AG09309 (cell line): ENCODE measurements at places on chromosomes 12 and 14.

- no peak for DNase-seq
Observed at GRCh38 chr12:55675666-55676065, 32.0 kb downstream of the ITGA7 start.

DNA sequence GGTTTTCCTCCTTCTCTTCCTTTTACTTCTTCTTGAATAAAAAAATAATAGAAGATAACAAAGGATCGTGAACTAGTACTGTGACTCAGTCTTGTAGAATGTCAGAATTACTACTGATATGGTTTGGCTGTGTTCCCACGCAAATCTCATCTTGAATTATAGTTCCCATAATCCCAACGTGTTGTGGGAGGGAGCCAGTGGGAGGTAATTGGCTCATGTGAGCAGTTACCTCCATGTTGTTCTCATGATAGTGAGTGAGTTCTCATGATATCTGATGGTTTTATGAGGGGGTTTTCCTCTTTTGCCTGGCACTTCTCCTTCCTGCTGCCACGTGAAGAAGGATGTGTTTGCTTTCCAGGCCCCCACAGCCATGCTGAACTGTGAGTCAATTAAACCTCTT, 549.6 kb downstream of the DIO2 start:
- DNase-seq: no peak

- no peak for DNase-seq
Observed at GRCh38 chr12:95216711-95217376, 423 bp downstream of the FGD6 start.

- no peak for DNase-seq
Observed at GRCh38 chr14:70709726-70710382, 68.1 kb downstream of the TTC9 start.

DNA sequence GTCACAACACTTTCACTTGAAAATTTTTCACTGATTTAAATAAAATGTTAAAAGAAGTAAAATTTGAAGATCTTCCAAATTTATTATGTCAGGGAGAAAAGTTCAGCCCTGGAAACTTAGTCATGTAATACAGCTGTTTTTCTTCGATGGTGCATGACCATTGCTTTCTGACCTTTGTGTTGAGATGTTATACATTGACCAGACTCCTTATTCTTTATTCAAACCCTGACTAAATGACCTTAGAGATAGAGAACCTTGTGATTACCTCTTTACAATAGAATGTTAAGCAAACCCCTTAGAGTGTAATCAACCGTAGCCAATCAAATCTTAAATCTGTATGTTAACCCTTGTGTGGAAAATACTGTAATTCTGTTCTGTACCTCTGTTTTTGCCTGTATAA, 34.5 kb downstream of the PLCZ1 start:
- DNase-seq: no peak

GRCh38 chr12:41795051-41795600, 349.5 kb downstream of the GXYLT1 start:
- DNase-seq: no peak

DNA sequence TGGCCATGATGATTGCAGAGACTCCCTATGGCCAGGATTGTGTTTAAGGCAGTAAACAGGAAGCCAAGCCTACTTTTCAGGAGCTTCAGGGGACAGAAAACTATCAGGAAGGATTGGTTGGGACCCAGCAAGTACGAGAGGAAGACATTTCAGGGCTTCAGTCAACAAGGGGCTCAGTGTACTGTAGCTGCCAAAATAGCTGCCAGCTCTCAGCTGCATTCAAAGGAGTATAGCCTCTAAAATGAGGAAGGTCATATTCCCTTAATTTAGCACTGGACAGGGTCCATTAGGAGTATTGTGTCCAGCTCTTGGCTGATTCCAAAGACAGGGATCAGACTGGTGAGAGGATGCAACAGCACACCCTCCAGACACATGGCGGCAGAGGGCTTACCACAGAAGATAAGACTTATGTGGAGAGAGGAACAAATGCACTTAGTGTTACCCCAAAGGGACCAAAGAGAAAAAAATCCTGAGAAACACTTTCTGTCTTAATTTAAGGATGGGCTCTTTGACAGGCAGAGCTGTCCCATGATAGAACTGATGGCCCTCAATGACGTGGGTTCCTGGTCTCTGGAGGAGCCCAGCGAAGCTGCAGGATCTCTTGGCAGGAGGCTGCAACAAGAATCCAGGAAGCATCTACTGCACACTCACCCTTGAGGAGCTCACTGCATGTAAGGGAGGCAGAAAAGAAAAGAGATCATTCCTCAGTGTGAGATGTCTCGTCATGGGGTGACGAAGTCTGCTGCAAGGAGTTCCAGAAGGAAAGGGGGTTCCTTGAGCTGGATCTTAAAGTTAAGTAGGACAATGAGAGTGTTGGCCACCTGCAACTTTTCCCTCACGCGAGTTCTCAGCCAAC, 14.8 kb downstream of the BDKRB1 start:
- DNase-seq: no peak

DNA sequence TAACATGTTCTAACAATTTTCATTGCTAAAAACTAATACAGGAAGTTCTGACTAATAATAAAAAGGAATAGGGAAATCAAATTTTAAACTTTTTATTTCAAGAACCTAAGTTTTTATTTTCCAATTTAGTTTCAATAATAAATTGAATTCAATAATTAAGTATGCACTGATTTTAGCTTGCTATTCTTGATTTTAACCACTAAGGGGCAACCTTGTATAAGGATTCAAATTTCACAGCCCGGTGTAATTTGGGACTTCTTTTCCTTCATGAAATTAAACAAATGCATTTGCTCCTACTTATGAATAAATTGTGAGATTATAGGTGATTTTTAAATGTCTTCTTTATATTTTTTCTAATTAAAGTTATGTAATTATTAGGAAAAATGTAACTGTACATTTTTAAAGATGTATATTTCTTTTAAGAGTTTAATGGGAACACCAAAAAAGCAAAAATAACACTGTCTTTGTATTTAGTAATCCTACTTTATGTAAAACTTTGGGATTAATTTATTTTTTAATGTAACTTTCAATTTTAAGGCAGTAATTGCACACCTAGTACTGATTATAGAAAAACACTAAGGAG, 241.4 kb upstream of the PDZRN4 start:
- DNase-seq: no peak

DNA sequence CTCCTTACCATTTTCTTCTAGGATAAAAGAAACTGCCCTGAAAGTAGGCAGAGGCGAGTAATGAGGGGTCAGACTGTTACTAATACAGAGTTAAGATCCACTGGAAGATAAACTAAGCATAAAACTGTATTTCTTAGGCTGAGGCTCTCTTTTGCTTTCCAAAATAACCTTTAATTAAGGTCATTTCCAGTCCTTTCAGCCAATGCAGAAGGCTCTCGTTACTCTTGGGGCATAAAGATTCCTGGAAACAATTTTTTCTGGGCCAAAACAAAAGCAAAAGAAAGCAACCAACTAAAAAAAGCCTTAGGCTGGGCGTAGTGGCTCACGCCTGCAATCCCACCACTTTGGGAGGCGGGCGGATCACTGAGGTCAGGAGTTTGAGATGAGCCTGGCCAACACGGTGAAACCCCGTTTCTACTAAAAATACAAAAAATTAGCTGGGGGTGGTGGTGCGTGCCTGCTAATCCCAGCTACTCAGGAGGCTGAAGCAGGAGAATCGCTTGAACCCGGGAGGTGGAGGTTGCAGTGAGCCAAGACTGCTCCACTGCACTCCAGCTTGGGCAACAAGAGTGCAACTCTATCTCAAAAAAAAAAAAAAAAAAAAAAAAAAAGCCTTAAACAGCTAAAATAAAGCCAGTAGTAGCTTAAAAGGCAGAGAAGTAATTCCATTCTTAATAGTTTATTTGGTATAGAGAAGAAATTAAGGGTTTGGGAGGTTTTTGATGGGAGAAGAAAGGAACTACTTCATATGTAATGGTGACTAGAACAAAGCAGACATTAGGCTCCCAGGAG, 68.9 kb upstream of the STAC3 start:
- no peak for DNase-seq

DNA sequence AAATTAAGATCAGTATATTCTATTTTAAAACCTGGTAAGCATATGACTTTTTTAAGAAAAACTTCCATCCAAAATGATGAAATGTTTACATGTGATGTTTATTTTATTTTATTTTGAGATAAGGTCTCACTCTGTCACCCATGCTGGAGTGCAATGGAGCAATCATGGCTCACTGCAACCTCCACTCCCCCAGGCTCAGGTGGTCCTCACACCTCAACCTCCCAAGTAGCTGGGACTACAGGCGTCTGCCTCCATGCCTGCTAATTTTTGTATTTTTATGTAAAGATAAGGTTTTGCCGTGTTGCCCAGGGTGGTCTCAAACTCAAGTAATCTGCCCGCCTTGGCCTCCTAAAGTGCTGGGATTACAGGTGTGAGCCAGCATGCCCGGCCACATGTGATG, 141.8 kb downstream of the ZFP36L1 start:
- DNase-seq: no peak

DNA sequence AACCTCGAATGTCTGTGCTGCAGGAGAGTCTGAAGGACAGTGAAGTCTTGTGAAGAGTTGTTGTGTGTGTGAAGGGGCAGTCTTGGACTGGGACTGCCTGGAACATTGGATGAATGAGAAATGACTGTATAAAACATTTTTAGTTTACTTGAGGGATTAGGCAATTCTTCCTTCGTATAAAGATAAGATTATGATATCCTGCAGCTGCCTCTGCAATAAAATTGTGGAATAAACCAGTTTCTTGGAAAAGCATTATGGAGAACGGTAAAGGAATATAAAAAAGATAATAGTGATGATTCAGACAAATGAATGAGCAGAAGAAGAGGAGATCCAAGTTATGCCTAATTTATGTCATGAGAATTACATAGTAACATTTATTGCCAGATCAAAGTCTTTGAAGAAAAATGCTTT, 30.9 kb upstream of the LUM start:
- peak; percentile 87 for DNase-seq

- DNase-seq: no peak
Observed at GRCh38 chr12:12521044-12521485, 41.6 kb downstream of the DUSP16 start.

- DNase-seq: no peak
Observed at GRCh38 chr14:74950795-74951442, 4.5 kb downstream of the PGF start.

- no peak for DNase-seq
Observed at GRCh38 chr14:72318648-72319047, 386.4 kb downstream of the RGS6 start.

DNA sequence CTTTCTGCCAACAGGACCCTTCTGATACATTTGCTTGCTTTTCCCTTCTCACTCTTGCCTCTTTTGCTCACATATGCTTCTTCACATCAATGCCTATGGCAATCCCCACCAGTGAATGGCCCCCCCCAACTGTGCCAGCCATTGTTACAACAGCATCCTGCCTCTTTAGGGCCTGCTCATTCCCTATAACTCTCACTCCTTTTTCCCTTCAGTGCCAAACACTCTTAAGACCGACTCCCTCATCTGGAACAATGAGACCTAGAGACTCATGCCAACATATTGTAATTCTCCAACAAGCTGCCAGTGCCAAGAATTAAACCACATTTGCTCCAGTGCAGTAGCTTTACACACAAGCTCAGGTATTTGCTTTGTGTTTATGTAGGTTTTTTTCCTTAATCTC, 189.0 kb downstream of the SOX5 start:
- DNase-seq: no peak

DNA sequence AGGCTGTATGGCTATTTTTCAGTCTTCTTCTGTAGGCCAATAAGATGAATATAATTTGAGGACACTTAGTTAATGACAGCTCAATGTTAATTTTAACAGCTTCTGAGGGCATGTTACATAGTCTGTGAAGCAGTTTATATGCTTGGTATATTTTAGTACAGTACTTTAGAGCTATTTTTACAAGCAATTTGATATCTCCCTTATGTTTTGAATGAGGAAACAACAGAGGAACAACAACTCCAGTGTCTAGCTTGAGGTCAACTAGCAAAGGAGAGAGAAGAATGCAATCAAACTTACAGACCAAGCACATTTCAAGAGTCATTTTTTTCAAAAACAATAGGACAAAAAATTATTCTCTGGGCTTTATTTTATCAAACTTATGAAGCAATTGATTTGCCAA, 469.1 kb upstream of the DCN start:
- no peak for DNase-seq

DNA sequence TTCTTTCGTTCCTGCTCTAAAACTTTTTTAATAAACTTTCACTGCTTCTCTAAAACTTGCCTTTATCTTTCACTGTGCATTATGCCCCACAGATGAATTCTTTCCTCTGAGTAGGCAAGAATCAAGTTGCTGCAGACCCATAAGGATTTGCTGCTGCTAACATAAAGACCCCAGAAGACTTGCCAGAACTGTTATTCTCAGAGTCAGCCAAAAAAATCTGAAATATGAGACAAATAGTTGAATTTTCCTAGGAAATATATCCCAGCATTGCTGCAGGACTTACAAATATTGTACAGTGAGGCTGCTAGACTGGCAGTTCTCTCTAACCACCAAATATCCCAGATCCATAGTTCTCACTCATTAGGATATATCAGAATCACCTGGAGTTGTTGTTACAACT, 349.1 kb upstream of the FLRT2 start:
- DNase-seq: no peak

- DNase-seq: no peak
Observed at GRCh38 chr14:49975799-49976198, 82.9 kb downstream of the ARF6 start.

DNA sequence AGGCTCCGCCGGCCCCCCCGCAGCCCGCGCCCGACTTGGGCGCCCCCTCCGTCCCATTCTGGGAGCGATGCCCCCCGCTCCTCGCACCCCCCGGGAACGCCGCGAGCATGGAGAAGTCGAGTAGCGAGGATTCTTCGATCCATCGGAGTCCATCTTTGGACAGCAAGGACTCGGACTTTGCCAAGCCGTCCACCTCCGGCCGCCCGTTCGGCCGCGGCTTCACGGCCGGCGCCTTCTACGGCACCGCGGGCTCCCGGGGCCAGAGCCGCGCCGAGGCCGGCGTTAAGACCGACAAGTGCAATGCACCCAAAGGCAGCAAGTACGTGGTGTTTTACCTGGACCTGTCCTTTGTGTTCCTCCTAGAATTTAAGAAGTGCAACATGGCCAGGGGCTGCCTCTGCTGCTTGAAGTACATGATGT, 123.6 kb downstream of the TSPAN9 start:
- DNase-seq: no peak

- DNase-seq: no peak
Observed at GRCh38 chr12:46049665-46050064, 59.3 kb upstream of the SCAF11 start.

DNA sequence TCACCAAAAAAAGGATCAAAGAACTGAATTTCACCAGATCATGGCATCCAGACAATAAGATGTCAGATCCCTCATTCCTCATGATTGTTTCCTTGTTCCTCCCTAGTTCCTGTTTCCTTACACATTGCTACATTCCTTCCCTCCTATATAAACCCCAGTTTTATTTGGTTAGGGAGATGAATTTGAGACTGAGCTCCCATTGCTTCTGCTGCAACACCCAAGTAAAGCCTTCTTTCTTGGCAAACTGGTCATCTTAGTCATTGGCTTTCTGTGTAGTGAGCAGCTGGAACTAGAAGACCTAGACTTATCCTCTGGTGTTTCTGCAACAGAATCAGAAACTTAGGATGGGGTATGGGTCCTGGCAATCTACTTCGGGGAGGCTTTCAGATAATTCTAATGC, 217.9 kb downstream of the NOVA1 start:
- no peak for DNase-seq
